ENCODE measurements at places on chromosomes 4 and X. TPM values are rescaled to one million over a fixed set of nuclear protein-coding genes. Genes with fewer than 3 reads are reported as not detected.

DNA sequence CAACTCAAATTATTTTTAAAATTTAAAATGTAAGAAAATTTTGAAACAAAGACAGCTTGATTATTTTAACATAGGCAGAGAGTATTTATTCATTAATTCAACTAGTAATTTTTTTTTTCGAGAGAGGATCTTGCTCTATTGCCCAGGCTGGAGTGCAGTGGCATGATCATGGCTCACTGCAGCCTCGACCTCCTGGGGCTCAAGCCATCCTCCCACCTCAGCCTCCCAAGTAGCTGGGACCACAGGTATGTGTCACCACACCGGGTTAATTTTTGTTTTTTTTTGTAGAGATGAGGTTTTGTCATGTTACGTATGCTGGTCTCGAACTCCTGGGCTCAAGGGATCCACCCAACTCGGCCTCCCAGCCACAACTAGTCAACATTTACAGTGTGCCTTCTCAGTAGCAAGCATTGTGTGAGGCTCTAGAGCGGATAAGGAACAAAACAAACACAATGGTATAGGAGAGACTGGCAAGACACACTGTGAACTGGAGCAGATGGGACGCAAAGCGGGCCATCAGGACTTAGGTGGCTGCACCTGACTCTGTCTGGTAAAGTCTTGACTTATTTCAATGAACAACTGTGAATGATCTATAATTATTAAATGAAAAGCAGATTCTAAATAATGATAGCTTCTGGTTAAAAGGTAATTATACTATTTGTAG lies 21.6 kb downstream of the SETD7 start:
- no peak for DNase-seq

The TLR6 gene
- 2.9 TPM for total RNA-seq

- no peak for DNase-seq
Measured at GRCh38 chr4:73914071-73914470, 44.9 kb downstream of the CXCL1 start.

The TMEM144 gene
- 4.4 TPM for total RNA-seq

The NALF2 gene
- 0.10 TPM for total RNA-seq

The CORIN gene
- 11.8 TPM for total RNA-seq

DNA sequence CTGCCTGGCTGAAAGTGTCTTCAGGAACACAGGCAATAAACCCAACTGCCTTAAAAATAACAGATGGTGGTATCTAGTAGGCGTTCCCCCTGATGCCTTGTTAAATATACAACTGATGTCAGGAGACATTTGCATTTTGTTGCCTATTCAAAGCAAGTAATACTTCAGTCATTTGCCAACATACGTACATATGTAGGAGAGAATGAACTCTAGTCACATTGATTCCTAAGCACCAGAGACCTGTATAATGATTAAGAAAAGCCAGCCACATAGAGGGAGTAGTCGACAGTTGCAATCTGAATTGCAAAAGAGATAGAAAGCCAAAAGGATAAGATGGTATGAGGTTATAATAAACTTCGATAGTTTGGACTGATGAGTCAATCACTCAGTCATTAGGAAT lies 191.0 kb upstream of the EMCN start:
- DNase-seq: no peak

The STK32B gene
- 6.5 TPM for total RNA-seq

The NR0B1 gene
- total RNA-seq: not detected

- no peak for DNase-seq
Measured at GRCh38 chr4:174972911-174973310, 54.8 kb downstream of the ADAM29 start.

The CCKAR gene
- total RNA-seq: 0.49 TPM

DNA sequence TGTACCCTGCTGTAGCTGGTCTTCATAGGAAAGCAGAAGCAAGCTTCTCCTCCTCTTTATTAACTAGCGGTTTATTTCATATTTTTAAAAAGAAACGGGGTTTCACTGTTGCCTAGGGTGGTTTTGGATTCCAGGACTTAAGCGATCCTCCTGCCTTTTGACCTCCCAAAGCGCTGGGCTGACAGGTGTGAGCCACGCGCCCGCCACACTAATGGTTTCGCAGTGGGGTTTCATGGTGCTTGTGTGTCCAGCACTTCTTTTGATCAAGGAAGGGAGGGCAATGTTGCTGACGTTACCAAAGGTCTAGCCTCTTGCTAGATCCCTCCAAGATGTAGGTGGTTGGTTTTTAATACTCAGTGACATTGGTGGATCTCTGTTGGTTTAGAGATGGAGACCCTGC lies 1.4 kb downstream of the MAEA start:
- DNase-seq: no peak

- DNase-seq: no peak
Measured at GRCh38 chr4:77578145-77578544, 27.5 kb upstream of the CXCL13 start.

DNA sequence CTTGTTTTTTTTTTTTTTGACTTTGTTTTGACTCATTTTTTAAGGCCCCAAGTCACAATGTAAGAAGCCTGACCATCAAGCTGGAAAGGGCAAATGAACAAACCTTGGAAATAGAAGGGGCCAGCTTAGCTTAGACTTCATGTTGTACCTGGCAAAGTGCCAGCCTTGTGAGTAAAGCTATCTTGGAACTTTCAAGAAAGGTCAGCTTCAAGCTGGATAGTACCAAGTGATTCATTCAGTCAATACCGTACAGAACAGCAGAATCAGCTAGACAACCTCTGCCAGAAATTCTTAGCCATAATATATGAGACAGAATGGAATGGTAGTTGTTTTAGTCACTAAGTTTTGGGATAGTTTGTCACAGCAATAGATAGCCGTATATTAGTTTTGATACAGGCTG lies 1492.2 kb upstream of the TENM3 start:
- no peak for DNase-seq

The NXF2B gene
- total RNA-seq: not detected

The USP26 gene
- not detected for total RNA-seq

The NAP1L2 gene
- total RNA-seq: 1.3 TPM

- no peak for DNase-seq
Measured at GRCh38 chr4:40305328-40306170, 29.6 kb upstream of the CHRNA9 start.

DNA sequence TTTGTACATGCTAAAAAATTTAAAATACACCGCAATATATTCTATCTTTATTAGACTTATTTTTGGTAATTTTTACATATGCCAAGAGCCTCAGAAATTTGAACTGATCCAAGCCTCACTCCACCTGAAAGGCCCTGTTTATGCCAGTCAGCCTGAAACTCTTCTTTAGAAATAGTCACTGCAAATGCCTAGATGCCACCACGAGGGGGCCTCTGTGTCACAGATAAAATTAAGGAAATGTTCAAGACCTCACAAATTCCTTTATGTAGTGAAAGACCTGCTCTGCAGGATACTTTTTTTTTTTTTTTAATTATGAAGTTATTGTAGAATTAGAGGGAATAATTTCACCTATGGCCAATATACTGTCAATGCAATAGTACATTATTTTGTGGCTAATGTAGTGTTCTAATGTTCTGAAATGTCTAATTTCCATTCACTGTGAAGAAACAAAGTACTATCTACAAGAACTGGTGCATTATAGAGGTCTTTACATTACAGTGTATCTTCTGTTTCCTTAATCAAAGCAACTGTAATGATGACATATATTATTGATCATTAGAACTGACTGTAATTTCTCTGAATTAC lies 69.8 kb downstream of the DTHD1 start:
- DNase-seq: no peak

The SYN1 gene
- total RNA-seq: 0.30 TPM

- DNase-seq: no peak
Measured at GRCh38 chrX:153999359-154000037, 20.2 kb downstream of the IRAK1 start.

GRCh38 chr4:185916683-185917082 lies 104.7 kb upstream of the SORBS2 start:
- DNase-seq: no peak

Data from skin of body (tissue), 3 donors.